ENCODE measurements at places on chromosomes 5 and 9.
A peak's percentile ranks its signal among the peaks of the same experiment; 100 is the strongest.

DNA sequence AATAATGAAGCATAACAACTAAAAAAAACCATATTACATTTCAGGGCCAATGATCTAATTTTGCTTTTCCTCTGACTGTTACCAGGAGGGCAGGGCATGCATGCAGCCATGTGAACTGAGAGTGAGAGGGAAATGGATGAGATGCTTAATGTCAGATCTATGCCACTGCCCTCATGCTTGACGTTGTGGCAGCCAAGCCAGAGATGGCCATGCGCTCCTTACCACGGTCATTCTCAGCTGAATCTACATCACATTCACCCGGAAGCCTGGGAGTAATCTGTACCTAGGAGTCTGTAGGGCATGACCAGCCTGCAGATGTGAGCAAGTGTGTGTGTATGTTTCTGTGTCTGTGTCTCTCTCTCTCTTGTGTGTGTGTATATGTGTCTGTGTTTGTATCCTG, 183.7 kb downstream of the KDM4C start:
- DNase-seq = no peak

GRCh38 chr5:81021486-81021885, 61.3 kb downstream of the RASGRF2 start:
- no peak for DNase-seq

- DNase-seq = no peak
Measured at GRCh38 chr5:1497242-1497777, 26.4 kb downstream of the LPCAT1 start.

DNA sequence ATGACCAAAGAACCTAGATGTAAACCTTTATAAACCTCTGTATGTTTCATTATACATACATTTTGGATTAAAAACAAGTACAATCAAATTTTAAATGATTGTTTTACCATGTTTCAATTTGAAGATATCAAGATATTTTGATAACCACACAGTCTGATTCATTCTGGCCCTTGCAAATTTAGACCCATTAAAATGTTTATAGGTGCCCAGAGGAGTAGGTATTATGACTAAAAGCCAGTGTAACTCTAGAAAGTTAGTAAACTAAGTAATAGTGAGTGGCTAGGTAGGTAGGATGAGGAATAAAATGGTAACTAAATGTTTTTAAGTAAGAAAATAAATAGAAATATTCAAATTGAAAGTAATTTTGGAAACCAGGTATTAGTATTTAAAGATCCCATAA, 165.5 kb downstream of the PBX3 start:
- DNase-seq = no peak

DNA sequence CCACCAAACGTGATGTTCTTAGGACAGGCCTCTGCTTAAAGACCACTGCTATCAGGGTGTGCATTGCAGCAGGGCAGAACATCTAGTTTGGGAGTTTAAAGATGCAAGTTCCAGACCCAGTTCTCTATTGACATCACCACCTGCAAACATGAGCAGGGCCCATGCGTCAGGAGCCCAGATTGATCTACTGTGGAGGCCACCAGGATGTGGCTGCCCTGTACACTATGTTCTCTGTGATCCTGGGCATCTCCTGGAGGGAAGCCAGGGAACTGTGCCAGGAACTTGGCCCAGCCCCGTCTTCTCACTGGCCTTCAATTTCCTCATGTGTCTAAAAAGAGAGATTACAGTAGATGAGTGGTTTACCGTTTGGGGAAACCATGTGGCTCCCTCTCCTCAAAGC, 87.1 kb downstream of the PDE6A start:
- DNase-seq = peak; percentile 93

GRCh38 chr9:112752334-112753125, 2.0 kb downstream of the SNX30 start:
- DNase-seq = no peak

GRCh38 chr9:75588808-75589207, 301.7 kb upstream of the PCSK5 start:
- DNase-seq = no peak

- no peak for DNase-seq
Measured at GRCh38 chr5:170075696-170076095, 30.0 kb upstream of the FOXI1 start.

GRCh38 chr5:58456486-58456885, 3.4 kb downstream of the PLK2 start:
- no peak for DNase-seq

DNA sequence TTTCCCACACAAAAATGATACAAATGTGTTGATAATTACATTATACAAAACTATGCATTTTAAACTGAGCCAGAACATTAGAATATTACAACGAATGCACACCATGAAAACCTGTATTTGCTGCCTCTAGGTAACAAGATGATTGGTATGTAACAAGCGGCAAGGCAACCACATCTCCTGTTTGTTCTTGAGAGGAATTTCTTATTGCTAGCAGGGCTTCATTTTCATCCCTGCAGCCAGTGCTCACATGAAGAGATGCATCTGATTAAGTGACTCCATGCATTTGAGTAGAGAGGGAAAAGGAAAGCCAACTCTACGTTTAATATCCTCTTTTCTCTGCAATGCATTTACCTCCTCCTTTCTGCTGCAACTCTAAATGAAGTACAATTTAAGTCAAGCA, 36.6 kb downstream of the FRMD3 start:
- no peak for DNase-seq

DNA sequence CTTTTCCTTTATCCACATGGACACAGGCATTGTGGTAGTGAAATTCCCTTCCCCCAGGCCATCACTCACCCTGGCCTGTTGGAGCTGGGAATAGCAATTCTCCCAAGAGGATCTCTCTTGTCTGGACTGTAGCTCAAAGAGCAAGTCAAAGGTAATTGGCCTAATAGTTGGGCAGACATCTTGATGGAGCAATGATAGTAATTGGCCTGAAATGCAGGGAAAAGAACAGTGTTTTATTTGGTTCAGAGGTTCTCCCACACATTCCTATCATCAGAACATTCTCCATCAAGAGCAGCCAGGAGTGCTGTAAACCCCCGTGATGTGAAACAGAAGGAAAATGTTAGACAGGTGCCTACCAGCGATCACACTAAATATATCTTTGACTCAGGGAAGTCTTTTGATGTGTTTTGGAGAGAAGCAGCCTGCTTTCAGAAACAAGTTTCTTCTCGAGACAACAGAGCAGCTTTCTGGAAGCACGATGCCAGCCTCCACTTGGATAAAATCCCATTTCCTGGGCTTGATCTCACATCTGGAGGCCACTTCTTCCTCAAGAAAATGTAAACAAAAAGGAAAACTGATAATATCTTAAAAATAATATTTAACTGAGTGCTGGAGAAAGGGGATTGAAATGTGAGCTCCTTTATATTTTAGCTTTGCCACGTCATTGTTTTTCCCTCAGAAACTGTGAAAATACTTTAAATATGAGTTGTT, 198.1 kb upstream of the WWC1 start:
- no peak for DNase-seq

GRCh38 chr5:122501089-122501435, 189.0 kb downstream of the SNCAIP start:
- DNase-seq = no peak

DNA sequence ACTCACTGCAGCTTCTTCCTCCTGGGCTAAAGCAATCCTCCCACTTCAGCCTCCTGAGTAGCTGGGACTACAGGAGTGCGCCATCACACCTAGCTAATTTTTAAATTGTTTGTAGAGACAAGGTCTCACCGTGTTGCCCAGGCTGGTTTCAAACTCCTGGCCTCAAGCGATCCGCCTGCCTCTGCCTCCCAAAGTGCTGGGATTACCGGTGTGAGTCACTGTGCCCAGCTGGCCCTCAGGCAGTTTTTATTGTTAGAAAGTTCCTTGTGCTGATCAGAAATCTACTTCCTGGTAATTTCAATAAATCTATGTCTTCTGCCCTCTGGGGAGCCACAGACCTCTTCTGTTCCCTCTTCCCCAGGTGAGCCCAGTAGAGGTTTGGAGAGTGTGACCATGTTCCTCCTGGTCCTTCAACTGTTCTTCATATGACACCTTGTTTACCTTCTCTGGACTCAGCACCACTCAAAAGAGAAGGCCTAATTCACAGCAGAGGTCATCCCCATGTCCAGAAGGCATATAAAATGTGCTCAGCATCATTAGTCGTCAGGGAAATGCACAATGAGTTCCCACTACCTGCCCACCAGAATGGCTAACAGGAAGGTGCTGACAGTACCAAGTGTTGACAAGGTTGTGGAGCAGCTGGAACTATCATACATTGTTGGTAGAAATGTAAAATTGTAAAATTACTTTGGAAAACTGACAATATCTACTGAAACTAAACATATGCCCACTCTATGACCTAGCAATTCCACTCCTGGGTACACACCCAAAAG, 10.4 kb downstream of the TMOD1 start:
- no peak for DNase-seq

DNA sequence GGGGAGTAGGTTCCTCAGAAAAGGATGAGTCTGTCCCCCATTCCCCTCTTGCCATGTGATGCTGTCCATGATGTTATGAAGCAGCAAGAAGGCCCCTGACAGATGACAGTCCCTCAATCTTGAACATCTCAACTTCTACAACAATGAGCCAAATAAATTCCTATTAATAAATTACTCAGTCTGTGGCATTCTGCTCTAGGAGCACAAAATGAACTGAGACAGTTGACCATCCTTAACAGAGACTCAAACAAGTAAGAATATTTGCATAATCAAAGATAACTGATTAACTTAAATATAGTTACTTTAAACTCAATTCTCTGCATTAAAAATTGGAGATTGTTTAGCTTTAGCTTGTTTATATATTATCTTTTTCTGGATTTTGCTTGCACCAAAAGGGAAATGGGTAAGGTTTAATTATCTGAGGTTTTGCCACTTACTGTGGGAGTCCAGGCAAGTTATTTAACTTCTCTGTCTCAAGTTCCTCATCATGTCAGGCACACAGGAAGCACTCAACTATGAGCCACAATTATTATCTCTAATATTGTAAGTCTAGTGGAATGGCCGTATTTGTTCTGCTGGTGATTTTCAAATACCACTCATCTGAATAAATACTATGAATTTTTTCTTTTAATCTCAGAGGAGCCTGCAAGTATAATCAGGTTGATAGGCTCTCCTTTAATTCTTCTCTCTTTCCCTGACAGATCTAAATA, 162.9 kb downstream of the TSSK1B start:
- no peak for DNase-seq
